ENCODE measurements at places on chromosomes 7 and 10. TPM values are rescaled to one million over a fixed set of nuclear protein-coding genes. Genes with fewer than 3 reads are reported as not detected.

The ATRNL1 gene
- total RNA-seq: 13.0 TPM

The COG5 gene
- 31.1 TPM for total RNA-seq

The SPDYE5 gene
- total RNA-seq: not detected

The ZNF488 gene
- not detected for total RNA-seq

The GRID1 gene
- not detected for total RNA-seq

The CPN1 gene
- not detected for total RNA-seq

The SAP25 gene
- not detected for total RNA-seq

The LEP gene
- not detected for total RNA-seq

The CLDN3 gene
- total RNA-seq: not detected

The PAPOLB gene
- total RNA-seq: 0.13 TPM

The HMX3 gene
- not detected for total RNA-seq

The CALML3 gene
- total RNA-seq: not detected

The PRRT4 gene
- total RNA-seq: not detected

The REEP3 gene
- 59.2 TPM for total RNA-seq

The PPP1R17 gene
- total RNA-seq: not detected

The MORN4 gene
- 4.3 TPM for total RNA-seq
